ENCODE measurements at places on chromosomes 13 and 19. TPM values are rescaled to one million over a fixed set of nuclear protein-coding genes. Genes with fewer than 3 reads are reported as not detected.
A peak's percentile ranks its signal among the peaks of the same experiment; 100 is the strongest.

DNA sequence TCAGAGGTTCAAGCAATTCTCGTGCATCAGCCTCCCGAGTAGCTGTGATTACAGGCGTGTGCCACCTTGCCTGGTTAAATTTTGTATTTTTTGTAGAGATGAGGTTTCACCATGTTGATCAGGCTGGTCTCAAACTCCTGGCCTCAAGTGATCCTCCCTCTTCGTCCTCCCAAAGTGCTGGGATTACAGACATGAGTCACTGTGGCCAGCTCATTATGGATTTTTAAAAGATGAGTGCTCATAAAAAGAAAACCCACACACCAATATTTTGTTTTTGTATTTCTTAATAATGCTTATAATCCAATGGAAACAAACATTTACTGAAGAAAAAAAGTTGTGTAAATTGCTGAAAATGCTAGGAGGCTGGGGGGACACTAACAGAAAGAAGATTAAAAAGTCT lies 5.0 kb upstream of the MICU2 start:
- DNase-seq = no peak

DNA sequence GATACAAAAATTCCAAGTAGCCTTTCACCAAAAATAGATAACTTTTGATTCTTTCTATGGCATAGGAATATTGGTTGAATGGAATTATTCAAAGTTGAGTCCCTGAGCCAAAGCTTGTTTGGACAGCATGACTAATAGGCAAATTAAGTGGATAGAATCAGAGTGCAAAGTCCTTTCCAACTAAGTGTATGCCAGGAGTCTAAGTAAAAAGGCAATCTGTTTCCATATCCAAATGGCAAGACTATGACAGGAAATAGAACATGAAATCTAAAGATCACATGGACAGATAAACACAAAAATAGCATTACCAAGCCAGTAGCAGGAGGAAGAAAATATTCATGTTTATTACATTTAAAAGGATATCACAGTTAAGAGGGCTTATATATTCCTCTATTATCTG lies 804.6 kb downstream of the SLITRK6 start:
- no peak for DNase-seq

GRCh38 chr19:43562698-43563241 lies 12.6 kb downstream of the XRCC1 start:
- DNase-seq = peak; percentile 76

Gene TRMT1
- 62.1 TPM for polyA plus RNA-seq

Measured in IMR-90 (cell line).